Left renal cortex interstitium (tissue), 4 donors: ENCODE measurements at places on chromosomes 6 and 20. TPM values are rescaled to one million over a fixed set of nuclear protein-coding genes. Genes with fewer than 3 reads are reported as not detected.

- DNase-seq, result no peak
Observed at GRCh38 chr6:110325197-110325596, 33.0 kb downstream of the METTL24 start.

- no peak for DNase-seq
Observed at GRCh38 chr20:56369179-56369578, 10.4 kb downstream of the FAM210B start.

DNA sequence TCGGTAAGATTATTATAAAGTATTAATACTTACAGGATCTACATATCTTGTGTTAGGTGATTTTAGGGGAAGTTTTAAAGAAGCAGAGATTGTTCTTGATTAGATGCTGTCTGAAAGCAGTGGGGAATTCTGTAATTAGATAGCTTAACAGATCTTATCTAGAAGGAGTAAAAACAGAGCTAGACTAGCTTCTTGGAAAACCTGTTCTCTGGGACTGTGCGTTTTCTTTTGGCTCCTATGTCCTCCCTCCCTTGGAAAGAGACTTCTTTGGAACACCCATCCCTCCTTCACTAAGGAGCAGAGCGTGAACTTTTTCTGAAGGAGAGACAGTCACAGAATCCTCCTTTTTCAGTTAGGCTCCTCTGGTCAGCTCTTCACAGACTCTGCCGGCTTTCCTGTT, 83.5 kb upstream of the ZNF184 start:
- DNase-seq, result no peak

- no peak for DNase-seq
Observed at GRCh38 chr20:53079828-53080686, 107.9 kb downstream of the TSHZ2 start.

- DNase-seq, result no peak
Observed at GRCh38 chr6:722608-723007, 29.7 kb upstream of the EXOC2 start.

DNA sequence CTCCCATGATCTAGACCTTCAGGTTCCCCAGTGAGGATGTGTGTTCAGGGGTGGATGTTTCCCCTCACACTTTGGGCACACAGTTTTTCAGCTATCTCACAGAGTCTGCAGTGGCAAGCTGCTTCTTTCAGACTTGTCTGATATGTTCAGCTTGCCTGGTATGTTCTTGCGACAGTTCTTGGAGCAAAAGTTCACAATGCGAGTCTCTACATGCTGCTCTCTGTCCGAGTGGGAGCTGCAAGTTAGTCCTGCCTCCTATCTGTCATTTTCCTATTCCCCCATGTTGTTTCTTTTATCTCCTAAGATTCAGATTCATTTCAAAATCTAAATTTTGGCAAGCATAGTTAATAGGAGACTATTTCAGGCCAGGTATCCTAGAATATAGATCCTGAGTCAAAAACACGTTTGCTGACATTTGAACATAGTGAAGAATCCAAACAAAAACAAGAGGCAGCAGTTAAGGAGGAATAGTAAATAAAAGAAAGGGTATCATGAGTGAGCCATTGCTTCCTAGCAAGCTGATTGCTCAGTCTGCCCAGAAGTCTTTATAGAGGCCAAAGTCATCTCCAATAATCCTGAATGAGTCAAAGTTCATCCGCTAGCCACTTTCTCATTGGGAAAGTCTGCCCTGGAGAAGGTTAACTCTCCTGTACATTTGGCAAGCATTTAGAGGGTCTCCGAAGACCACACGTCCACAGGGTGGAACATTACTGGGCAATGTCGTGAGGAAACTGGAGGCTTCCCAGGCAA, 140.2 kb upstream of the MOCS1 start:
- no peak for DNase-seq

The GRM1 gene
- 0.22 TPM for polyA plus RNA-seq

The PROCR gene
- 7.5 TPM for polyA plus RNA-seq

GRCh38 chr20:8427419-8428040, 295.5 kb downstream of the PLCB1 start:
- DNase-seq, result no peak

The NOL7 gene
- 95.1 TPM for polyA plus RNA-seq
